ENCODE measurements at places on chromosomes 6 and 20. TPM values are rescaled to one million over a fixed set of nuclear protein-coding genes. Genes with fewer than 3 reads are reported as not detected.

The CALHM4 gene
- total RNA-seq = not detected

The BMP2 gene
- total RNA-seq = 16.3 TPM

The TMC2 gene
- not detected for total RNA-seq

The ERVFRD-1 gene
- total RNA-seq = not detected

The SAMD3 gene
- 0.39 TPM for total RNA-seq

The SHLD1 gene
- 1.6 TPM for total RNA-seq

The GLP1R gene
- total RNA-seq = not detected

The SYCP2L gene
- 0.43 TPM for total RNA-seq

The SPATS1 gene
- total RNA-seq = not detected

The KIAA1586 gene
- total RNA-seq = 23.5 TPM

The MATN4 gene
- total RNA-seq = not detected

The C4B gene
- 2.4 TPM for total RNA-seq

The MOG gene
- not detected for total RNA-seq

The MICB gene
- total RNA-seq = 6.5 TPM

The DUSP15 gene
- 1.6 TPM for total RNA-seq

The GHRH gene
- not detected for total RNA-seq

The LY6G6D gene
- not detected for total RNA-seq

The SAMD5 gene
- total RNA-seq = 2.8 TPM

The RFX6 gene
- total RNA-seq = not detected

The RIOK1 gene
- total RNA-seq = 12.6 TPM

All from articular chondrocyte of knee joint (primary cell).